Adrenal gland (tissue), 19 donors: ENCODE measurements at places on chromosomes 7 and 10. TPM values are rescaled to one million over a fixed set of nuclear protein-coding genes. Genes with fewer than 3 reads are reported as not detected.

CPVL gene
- 8.1 TPM for polyA plus RNA-seq

SGCE gene
- 121 TPM for polyA plus RNA-seq

C10orf67 gene
- polyA plus RNA-seq, result 0.08 TPM

DNAJC12 gene
- 21.0 TPM for polyA plus RNA-seq

WEE2 gene
- polyA plus RNA-seq, result 0.09 TPM

MMP21 gene
- polyA plus RNA-seq, result not detected

OR6V1 gene
- polyA plus RNA-seq, result not detected

PKD2L1 gene
- polyA plus RNA-seq, result 0.72 TPM

IL2RA gene
- polyA plus RNA-seq, result 1.7 TPM

APBB1IP gene
- 3.6 TPM for polyA plus RNA-seq

MAT1A gene
- polyA plus RNA-seq, result 0.16 TPM

TMEM26 gene
- 1.0 TPM for polyA plus RNA-seq

CPA5 gene
- polyA plus RNA-seq, result 0.24 TPM

PPP1R17 gene
- polyA plus RNA-seq, result 1.2 TPM

NKX1-2 gene
- not detected for polyA plus RNA-seq
